NCI-H1930 (cell line): ENCODE measurements at places on chromosomes 4 and X.

DNA sequence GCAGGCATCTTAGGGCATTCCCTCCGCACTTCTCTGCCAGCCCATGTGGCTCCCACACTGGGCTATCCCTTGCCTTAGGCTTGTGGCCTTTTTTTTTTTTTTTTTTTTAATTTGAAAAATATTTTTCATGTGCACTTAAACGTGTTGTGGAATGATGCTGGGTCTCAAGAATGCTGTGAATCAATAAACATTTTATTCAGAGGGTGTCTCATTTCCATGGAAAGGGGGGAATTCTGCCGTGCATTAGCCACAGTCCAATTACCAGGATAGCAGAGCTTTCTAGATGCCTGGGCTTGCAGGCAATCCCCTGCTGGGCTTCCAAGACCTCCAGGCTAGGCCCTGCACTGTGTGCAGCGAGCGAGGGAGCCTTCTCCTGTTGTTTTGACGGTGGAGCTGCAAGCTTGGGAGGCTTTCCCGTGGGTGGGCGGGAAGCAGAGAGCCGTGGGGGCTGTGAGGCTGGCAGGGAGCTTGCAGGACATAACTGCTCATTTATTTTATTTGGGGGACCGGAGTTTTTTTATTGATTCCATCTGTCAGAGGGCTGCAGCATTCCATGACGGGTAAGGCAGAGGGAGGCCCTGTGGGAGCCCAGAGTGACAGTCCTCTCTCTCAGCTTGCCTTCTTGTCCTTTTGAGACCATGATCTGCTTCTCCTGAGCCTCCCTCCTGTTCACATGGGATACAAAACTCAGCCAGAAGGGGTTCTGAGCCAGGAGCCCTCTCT lies 2.6 kb upstream of the CPZ start:
- no peak for DNase-seq

DNA sequence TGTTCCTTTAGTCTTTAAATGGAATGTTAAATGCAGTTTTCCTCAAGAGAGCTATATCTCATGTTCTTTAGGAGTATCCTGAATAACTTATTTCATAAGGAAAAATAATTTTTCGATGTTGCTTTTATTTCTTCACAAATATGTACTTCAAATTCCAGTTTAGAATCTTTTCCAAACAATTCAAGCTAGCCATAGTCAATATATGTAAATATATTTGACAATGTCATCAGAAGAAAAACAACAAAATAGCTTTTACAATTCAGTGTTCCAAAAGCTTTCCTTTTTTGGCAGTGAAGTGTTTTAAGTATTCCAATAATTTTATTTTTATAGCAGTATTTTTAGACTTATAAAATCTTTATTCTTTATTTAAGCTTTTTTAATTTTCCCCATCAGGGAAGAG lies 1532.0 kb downstream of the PCDH18 start:
- DNase-seq = no peak

DNA sequence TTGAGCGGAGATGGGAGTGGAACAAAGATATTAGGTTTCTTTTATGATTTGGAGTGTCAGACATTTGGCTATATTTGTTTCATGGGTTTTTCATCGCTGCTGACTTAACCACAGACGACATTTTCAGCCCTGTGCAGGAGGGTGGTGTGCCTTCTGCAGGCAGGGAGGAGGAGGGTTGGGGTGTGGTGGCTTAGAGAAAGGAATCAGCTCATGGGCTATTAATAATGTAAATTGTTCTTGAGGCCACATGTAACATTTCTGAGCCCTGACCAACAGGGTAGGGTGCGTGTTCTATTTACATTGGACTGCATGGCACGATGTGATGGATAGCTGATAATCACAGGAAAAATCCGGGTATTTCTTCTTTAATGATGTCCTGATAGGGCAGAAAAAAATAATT lies 67.6 kb downstream of the POLA1 start:
- DNase-seq = no peak

GRCh38 chr4:7763788-7764187 lies 175.9 kb downstream of the AFAP1 start:
- no peak for DNase-seq

DNA sequence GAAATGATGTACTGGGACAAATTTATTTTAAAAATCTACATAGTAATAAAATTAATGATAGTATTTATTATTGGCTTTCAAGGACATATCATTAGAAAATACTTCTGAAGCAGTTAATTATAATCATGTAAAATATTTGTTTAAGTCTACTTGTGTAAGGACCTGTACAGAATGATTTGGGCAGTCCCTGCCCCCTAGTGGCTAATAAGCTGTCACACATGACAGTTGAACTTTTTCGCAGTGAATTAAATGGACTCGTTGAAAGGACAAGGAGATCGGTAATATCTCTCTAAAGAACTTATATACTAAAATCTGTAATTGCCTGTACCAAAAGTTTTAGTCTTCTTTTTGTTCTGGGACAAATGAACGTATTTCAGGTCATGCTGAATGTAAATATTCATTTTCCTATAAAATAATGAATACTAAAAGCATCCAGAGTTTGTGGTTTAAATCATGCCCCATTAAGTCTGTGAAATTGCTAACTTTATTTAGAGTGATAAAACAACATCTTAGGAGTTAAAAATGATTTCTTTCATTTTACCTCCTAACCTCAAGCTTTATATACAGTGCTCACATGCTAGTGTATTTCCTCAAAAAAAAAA lies 13.6 kb downstream of the EXOC1 start:
- peak; percentile 41 for DNase-seq

DNA sequence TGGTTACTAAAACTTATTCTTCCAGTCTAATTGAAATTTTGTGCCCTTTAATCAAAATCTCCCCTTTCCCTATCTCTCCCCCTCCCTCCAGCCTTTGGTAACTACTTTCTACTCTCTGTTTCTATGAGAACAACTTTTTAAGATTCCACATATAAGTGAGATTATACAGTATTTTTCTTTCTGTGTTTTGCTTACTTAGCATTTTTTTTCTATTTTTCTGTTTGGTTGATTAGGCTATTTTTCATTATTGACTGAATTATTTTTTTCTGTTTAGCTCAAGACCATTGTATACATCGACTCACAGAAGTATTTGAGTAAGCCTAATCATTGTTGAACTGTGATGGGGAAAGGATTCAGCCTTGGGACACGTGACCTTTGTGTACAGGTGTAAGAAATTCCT lies 116.4 kb downstream of the PHEX start:
- DNase-seq = no peak

DNA sequence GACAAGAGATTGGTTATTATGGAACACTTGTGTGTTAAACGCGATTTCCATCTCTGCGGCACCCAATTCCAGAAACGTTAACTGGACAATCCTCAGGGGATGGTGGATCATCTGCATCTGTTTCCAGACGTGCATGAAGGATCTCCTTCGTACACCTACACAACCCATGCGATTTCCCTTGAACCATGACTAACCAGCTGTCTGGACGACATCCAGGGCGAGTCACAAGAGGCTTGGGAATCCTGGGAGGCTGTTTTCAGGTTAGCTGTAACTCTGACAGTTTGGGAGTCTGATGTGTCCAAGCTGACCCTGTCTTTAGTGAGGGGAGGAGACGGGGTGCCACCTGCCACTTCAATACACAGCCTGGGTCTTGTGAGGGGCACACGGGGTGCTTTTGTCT lies 84.5 kb downstream of the GATB start:
- DNase-seq = no peak

DNA sequence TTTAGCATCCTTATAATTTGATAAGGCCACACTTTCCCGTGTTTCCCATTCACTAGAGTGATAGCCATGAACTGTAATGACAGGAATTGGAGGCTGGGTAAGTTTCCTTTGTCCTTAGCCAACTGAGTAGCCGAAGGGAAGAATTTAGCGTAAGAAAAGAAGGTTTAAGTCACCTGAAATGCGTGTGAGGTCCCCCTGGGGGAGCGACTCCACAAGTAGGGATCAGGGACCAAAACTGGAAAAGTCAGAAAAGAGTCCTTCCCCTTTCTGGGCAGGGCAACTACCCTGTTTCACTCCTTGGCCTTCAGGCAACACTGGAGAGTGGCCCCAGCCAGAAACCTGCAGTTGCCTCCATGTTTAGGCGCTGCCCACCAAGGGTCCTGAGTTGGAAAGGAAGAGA lies 81.6 kb upstream of the MED14 start:
- no peak for DNase-seq

GRCh38 chr4:106715825-106716224 lies 320.3 kb downstream of the DKK2 start:
- DNase-seq = no peak

DNA sequence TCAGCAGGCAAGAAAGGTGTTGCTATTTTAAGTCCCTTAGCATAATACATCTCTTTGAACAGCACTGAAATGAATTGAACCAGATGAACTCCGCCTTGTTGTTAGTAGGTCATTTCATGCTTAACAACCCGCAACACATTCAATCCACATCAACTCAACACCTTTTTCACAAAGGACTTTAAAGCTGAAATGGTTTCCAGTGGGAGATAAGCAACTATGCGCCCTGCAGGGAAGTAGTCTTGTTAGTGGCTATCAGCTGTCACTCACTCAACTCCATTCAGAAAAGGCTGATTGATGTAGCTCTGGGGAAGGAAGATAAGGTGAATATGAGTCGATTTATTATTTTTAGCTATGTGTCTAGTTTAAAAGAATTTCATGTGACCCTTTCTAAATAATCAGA lies 46.0 kb downstream of the ATP8A1 start:
- DNase-seq = no peak

DNA sequence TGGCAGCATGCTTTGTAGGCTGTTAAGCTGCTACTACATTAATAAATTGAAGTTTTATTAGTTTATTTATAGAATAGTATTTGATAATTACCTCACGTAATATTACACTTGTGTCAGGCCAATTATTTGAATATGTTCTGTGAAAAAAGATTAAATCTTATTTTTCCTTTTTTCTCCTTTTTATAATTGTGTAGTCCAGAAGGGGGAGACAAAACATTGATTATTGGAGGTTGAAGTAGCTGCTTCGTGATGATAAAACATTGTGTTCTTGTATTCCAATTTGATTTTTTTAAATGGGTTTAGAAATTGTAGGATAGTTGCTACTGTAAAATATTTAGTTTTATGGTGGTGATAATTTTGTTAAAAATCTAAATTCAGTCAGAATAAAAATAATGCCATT lies 85.7 kb downstream of the DIAPH2 start:
- DNase-seq = no peak

GRCh38 chrX:133415276-133416105 lies at the start of gene GPC4:
TSS of gene GPC4 (minus strand) at chrX:133415489. CDS start at chrX:133414965, 524 bp downstream.
- peak; percentile 7 for DNase-seq

DNA sequence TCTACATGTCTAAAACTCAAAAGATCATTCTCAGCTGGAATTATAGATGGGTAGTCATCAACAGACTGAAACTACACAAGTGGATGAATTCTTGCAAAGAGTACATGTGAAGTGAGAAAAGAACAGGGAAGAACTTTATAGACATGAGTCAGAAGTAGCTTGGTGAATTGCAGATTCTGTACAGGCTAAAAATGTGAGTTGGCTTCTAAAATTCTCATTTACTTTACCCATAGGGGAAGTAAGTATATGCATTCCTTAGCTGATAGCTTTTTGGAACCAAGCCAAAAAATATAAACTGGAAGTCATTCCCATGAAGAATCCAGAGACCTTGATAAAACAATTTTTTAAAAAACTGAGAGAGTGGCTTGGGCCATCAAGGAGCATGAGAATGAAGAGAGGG lies 584.2 kb upstream of the FTHL17 start:
- DNase-seq = no peak

DNA sequence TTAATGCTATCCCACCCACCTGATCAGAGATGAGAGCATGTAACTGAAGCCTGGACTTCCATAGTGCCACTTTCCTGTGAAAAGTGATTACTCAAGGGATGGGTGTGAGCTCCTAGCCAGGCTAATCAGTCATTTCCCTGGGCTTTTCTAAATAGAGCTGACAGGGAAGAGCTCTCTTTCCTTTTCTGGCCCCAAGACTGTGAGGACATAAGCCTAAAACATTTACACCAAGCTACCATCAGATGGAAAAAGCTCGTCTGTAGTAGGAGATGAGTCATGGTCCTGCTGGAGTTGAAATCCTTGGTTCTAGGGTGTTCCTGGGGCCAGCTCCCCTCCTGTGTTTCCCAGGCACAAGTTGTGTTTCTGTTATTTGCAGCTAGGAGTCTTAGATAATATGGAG lies 52.4 kb upstream of the NDP start:
- no peak for DNase-seq

DNA sequence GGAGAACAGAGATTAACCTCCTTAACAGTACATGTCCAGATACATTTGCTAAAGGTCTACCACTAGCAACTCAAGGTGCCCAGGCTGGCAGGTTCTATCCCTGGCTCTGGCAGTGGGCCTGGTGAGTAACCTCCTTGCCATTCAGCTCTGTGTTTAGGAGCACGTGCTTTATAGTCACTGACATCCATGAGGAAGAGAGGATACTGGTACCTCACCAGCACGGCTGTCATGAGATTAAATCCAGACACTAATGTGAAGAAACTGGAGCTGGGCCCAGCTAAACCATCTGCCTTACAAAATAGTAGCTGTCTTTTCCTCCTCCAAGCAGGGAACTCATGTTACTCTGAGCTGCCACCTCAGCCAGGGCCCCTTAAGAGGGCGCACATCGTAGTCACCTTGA lies 45.3 kb downstream of the GPRASP3 start:
- DNase-seq = no peak

- no peak for DNase-seq
Measured at GRCh38 chrX:31551913-31552312, 480.1 kb upstream of the FTHL17 start.

- no peak for DNase-seq
Measured at GRCh38 chr4:5357870-5358269, 306.6 kb downstream of the STK32B start.

DNA sequence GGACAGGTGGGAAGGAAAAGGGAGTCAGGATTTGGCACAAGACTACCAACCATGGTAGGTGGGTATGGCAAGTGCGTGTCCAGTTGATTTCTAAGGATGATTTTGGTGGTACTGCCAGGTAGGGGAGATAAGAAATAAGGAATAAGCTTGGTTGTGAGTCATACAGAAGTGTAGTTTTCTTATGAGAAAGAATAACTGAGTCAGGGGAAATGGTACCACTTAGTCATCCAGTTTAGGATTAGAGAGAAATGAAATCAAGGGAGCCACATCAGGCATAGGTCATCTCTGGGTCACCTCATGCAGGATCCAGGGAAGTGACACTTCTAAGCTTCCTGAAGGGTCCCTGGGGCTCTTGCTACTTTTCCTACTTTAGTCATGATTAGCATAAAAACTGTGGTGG lies 107.1 kb upstream of the C1GALT1C1 start:
- no peak for DNase-seq

GRCh38 chrX:66015152-66015831 lies 24.6 kb downstream of the VSIG4 start:
- no peak for DNase-seq
